ENCODE measurements at places on chromosomes 4 and X. TPM values are rescaled to one million over a fixed set of nuclear protein-coding genes. Genes with fewer than 3 reads are reported as not detected.

DNA sequence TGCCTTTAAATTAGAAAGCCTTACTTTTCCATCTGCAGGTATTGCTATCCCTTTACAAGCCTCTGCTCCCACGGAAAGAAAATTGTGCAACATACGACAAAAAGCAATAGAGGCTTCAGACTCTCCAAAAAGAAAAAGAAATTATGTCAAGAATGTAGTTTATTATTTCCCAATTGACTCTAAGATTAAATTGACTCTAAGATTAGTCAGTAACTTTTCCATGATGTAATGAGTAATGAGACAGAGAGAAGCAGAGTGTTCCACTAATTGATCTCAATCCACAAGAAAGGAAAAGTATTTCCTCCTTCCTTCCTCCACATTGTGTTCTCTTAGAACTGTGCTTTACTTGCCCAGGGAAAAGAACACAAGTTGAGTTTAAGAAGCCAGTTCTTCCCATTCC, 345.7 kb upstream of the HS3ST1 start:
- no peak for DNase-seq

Gene RTL3
- total RNA-seq = 0.15 TPM

DNA sequence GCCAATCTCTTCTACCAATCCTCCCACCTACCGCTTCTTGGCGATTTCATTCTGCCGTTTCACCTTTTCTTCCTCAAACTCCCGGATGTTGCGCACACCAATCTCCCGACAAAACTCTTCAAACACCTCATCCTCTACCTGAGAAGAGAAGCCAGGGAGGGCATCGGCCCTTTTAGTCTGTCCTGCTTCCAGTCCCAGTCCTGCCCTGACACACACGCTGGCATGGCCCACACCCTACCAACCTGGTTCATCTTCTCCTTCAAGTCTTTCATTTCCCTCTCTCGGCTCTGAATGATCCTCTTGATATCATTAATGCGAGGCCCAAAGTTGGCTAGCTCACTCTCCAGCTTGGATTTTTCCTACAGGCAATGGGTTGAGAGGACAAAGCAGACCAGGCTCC, 18.9 kb downstream of the SMC1A start:
- no peak for DNase-seq

- DNase-seq = no peak
Observed at GRCh38 chrX:40996886-40997530, 88.2 kb upstream of the USP9X start.

Gene CYLC1
- not detected for total RNA-seq

Measured in left ventricle myocardium superior (tissue), 1 donor.